Mammary epithelial cell (primary cell): ENCODE measurements at places on chromosomes 11 and 22. TPM values are rescaled to one million over a fixed set of nuclear protein-coding genes. Genes with fewer than 3 reads are reported as not detected.

The NCAM1 gene
- polyA plus RNA-seq: 0.05 TPM

The TSSK2 gene
- polyA plus RNA-seq: not detected

The PANX2 gene
- 1.8 TPM for polyA plus RNA-seq

The XKR3 gene
- not detected for polyA plus RNA-seq

The OR2AT4 gene
- polyA plus RNA-seq: not detected

The NCF4 gene
- 0.36 TPM for polyA plus RNA-seq

The NFAM1 gene
- not detected for polyA plus RNA-seq

The RIBC2 gene
- polyA plus RNA-seq: 1.0 TPM

The CBL gene
- 12.3 TPM for polyA plus RNA-seq

The SLC15A3 gene
- polyA plus RNA-seq: 0.07 TPM

The SCGB1D2 gene
- polyA plus RNA-seq: not detected

The MS4A8 gene
- not detected for polyA plus RNA-seq

The MORC2 gene
- 7.0 TPM for polyA plus RNA-seq

The KRTAP5-10 gene
- not detected for polyA plus RNA-seq

The BDNF gene
- polyA plus RNA-seq: 0.74 TPM

The PLAAT4 gene
- 3.5 TPM for polyA plus RNA-seq

The MTFP1 gene
- 14.3 TPM for polyA plus RNA-seq

The B3GAT1 gene
- 0.08 TPM for polyA plus RNA-seq

The DENND6B gene
- polyA plus RNA-seq: 1.2 TPM

The RFPL1 gene
- not detected for polyA plus RNA-seq

The BRD1 gene
- 4.5 TPM for polyA plus RNA-seq

The FGF4 gene
- polyA plus RNA-seq: not detected

The DDI1 gene
- polyA plus RNA-seq: not detected

The MMP8 gene
- 0.11 TPM for polyA plus RNA-seq

The CHRM4 gene
- 0.03 TPM for polyA plus RNA-seq

The TRIM77 gene
- not detected for polyA plus RNA-seq

The OR52W1 gene
- polyA plus RNA-seq: not detected

The PKP3 gene
- polyA plus RNA-seq: 149 TPM

The MS4A14 gene
- polyA plus RNA-seq: not detected

The BEST1 gene
- 0.14 TPM for polyA plus RNA-seq

The PIWIL4 gene
- 0.17 TPM for polyA plus RNA-seq

The BRSK2 gene
- polyA plus RNA-seq: 0.17 TPM

The RAC2 gene
- 211 TPM for polyA plus RNA-seq

The OR51E1 gene
- polyA plus RNA-seq: not detected

The CDC42EP1 gene
- polyA plus RNA-seq: 12.7 TPM

The CCDC117 gene
- polyA plus RNA-seq: 3.8 TPM

The SLC22A12 gene
- polyA plus RNA-seq: not detected

The TEX12 gene
- polyA plus RNA-seq: not detected

The OR2AG2 gene
- polyA plus RNA-seq: 0.31 TPM

The TAF10 gene
- 101 TPM for polyA plus RNA-seq
